Right cardiac atrium (tissue), 5 donors: ENCODE measurements at places on chromosomes 1 and 21. TPM values are rescaled to one million over a fixed set of nuclear protein-coding genes. Genes with fewer than 3 reads are reported as not detected.

DNA sequence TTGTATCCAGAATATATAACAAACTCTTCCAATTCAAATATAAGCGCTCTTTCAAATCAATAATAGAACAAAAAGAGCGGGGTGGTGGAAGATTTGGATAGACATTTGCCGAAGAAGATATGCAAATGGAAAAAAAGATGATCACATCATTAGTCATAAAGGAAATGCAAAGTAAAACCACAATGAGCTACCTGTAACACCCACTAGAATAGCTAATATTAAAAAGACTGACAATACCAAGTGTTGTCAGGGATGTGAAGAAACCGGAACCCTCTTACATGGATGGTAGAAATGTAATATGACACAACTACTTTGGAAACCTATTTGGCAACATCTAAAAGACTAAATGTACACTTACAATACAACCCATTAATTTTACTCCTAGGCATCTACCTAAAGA lies 5.7 kb upstream of the TRAF5 start:
- no peak for DNase-seq

GRCh38 chr1:20612221-20612746 lies 21.0 kb upstream of the PINK1 start:
- no peak for DNase-seq

DNA sequence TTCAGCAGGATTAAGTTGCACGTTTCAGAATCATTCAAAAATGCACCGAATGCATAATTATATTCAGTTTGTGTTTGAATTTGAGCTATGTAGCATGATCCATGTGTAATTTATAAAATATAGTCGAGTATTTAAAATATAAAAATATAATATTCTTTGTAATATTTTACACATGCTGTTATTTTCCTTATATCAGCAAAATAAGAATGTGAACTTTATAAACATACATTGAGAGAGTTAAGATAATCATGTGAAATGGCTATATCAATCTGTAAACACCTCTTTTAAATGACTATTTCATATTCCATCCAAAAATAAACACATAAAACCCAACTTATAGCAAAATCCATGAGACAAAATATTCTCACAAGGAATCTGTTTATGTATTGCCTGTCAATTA lies 303.7 kb downstream of the LRRC7 start:
- no peak for DNase-seq

DNA sequence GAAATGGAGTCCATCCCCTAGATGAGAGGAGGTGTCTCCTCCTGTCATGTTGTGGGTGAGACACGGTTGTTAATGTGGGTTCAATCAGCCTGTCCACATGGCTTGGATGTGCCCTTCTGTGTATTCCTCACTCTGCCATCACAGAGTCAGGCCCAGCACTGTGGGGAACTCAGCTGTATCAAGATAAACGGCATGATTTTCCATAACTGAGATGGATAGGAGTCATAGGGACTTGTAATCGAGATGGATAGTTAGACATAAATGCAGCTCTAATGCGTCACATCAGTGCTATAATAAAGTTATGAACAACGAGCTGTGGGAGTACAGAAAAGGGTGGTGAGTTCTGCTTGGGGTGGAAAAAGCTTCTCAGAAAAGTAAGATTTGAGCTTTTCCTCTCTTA lies 152.9 kb downstream of the RWDD3 start:
- no peak for DNase-seq

GRCh38 chr1:55938376-55938850 lies 641.0 kb downstream of the PLPP3 start:
- DNase-seq = no peak

DNA sequence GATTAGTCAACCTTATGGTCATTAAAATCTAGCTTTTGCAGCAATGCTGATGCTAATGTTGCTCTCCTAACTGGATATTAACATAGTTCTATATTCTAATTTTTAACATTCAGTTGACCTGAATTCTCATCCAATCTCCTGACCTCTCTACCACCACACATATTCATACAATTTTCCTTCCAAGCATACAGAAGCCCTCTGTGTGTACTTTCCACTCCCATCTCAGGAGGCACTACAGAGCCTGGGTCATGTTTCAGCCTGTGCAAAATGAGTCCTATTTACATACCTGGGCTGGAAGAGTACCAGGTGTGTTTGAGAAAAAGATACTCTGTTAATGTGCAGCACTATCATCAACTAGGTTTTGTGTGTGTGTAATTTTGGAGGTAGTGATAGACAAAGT lies 486.3 kb downstream of the NEGR1 start:
- DNase-seq = no peak

GRCh38 chr1:201137579-201138310 lies 10.8 kb upstream of the ASCL5 start:
- peak; percentile 95 for DNase-seq

DNA sequence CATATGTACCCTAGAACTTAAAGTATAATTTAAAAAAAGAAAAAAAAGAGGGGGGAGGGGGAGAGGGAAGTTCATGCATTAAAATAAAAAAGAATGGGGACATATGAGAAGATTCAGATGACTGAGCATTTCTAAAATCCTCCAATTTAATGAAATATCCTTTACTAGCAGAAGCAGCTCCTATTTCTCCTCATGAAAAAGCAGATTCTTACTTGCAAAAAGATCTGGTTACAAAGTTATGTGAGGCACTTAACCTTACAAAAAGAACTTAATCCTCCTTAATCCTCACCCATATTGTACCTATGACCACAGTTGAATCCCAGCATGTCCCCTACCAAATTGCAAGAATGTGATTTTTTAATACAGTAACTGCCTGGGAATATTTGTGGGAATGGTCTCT lies 298.5 kb downstream of the SRGAP2C start:
- DNase-seq = no peak

Gene COG2
- 27.6 TPM for total RNA-seq

GRCh38 chr21:39961251-39961650 lies 94.0 kb downstream of the PCP4 start:
- no peak for DNase-seq

DNA sequence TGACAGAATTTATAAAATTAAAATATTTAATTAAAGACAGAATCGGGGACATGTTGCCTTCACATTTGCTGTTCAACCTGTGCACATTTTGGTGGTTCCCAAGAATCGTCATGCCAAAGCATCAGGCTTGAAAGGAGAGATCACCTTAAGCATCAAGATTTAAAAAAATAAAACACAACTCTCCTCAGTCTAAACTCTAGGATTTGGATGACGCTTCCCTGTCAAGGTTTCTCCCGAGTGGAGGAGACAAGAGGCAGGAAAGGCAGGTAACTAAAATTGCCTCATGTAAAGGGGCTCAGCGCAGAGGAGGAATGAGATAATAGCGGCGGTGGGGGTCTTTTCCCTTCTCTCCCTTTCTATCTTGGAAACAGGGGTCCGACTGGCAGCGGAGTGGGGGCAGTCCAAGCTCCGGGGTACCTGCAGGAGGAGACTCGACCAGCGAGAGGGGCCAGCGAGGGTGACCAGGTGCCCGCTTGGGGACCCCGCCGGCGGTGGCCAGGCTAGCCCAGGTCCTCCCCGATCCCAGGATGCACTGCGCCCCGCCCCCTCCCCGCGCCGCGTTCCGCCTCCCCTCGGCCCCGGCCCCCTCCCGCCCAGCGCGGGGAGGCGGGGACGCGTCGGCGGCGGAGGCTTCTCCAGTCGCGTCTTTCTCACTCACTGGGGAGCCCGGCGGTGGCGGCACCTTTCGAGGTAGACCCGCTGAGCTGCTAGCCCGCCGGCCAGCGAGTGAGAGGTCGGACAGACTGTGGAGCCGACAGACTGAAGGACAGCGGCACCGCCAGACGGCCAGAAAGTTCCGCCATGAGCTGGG lies at the start of gene FNBP1L:
FNBP1L (plus strand) TSS at position 638 of the 811 bp plus-strand sequence; CDS start at position 802, 164 bp downstream.
- DNase-seq = peak; percentile 89

DNA sequence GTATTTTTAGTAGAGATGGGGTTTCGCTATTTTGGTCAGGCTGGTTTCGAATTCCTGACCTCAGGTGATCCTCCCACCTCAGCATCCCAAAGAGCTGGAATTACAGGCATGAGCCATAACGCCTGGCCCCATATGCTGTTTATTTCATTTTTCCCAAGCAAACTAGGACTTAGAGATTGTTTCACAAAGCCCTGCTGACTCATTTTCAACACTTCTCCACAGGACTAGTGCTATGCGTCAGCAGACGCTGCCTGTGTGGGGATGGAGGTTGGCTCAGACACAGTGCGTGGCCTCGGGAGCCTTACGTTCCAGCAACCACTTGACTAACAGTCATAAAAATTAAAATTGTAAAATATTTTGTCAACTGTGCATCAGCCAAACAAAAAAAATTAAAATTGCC lies 22.7 kb downstream of the PKNOX1 start:
- DNase-seq = peak; percentile 85

- DNase-seq = no peak
Observed at GRCh38 chr21:46600978-46601377, 3.9 kb downstream of the S100B start.

Gene RNU1-4
- 3,675 TPM for total RNA-seq

DNA sequence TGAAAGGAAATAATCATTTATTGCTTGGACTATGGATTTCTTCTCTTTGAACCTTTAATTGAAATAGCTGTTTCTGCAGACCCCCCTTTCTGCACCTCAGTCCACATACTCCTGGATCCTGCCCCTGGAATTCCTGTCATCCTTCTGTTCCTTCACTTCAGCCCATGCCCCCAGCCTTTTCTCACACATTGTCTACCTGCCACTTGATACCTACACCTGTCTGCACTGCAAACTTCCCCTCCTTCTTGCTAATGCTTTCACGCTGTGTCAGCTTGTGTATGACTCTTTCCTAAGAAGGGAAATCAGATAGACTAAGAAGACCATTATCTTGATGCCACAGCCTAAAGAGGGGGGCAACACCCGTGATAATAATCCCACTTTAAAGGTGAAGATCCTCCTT lies 80.3 kb upstream of the EXO1 start:
- no peak for DNase-seq

Gene CHRNB2
- not detected for total RNA-seq

Gene RXFP4
- total RNA-seq = not detected

Gene OXCT2
- 6.2 TPM for total RNA-seq

DNA sequence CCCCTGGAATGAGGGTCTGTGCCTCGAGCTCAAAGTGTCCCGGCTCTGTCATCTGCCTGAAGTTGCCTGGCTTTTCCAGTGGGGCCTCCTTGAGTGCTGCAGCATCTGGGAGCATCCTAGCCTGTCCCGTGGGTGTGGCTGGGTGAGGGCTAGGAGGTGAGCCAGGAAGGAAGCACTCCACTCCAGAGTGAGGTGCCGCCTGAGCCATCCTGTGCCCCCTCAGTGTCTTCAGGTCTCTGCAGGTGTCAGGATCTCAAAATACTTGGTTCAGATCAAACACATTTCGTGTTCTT lies 11.5 kb downstream of the IBA57 start:
- DNase-seq = no peak

DNA sequence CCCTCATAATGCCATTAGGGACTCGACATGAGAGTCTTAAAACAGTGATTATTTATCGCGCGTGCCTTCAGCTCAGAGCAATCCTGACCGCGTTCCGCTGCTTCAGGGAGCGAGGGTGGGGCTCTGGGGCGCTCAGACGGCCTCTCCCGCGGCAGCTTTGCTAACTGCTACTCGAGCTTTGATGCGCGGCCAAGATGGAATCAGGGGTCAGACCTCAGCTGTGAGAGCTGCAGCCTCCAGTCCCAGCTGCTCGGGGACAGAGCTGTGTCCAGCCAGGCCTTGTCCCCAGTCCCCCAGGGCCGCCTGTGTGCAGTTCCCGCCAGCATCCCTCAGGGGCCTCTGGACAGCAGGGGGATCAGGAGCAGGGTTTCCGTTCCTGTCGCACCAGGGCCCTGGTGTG lies 104.6 kb upstream of the TTC34 start:
- DNase-seq = no peak

GRCh38 chr1:87148661-87149060 lies 180.0 kb upstream of the LMO4 start:
- no peak for DNase-seq

DNA sequence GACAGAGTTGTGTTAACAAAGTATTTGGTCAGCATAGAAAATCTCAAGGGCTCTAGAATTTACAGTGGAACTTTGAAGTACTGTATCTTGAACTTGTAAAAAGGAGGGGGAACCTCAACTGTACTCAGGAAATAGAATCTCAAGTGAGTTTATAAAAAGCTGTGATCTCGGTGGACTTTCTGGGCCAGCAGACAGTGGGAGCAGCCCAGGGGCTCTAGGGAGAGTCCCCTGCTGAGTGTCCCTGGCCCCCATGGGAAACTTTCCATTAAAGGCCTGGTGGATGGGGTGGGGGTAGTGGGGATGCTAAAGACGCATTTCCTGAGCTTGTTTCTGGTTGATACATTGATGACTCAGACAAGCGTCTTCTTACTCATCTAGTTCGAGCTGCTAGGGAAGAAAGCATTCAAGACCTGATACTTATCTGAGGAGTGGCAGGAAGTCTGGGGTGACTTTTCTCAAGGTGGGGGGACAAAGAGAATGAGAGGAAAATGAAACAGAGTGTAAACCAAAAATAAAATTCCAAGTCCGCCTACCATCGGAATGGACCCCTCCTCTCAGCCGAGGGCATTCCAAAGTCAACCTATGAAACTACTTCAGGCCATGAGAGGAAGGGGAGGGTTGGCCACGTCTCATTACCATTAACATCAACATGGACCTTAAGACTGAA lies 65.5 kb downstream of the NID1 start:
- no peak for DNase-seq

GRCh38 chr1:70438529-70438928 lies 27.5 kb downstream of the CTH start:
- DNase-seq = no peak

Gene SLC6A17
- total RNA-seq = not detected

GRCh38 chr1:47574451-47575165 lies 136.8 kb downstream of the FOXD2 start:
- no peak for DNase-seq

GRCh38 chr1:48082271-48082962 lies 85.2 kb upstream of the TRABD2B start:
- DNase-seq = no peak

DNA sequence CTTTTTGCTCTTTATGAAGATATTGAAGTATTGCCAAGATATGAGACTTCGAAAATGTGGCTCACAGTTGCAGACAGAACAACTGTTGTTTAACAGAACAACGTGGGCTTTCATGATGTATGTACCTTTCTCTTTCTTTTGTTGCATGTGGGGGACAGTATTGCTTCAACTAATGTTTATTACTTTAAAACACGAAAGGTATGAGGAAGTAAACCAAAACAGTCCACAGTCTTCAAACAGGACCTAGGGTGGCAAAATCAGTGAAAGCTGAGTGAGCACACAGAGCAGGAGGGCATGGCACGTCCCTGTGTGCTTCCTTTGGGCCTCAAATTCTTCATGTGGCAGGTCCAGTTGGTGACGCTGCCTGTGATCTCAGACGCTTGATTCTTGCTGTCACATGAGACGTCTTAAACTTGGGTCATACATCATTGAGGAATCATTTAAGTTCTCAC lies 7.8 kb upstream of the CHAF1B start:
- no peak for DNase-seq

DNA sequence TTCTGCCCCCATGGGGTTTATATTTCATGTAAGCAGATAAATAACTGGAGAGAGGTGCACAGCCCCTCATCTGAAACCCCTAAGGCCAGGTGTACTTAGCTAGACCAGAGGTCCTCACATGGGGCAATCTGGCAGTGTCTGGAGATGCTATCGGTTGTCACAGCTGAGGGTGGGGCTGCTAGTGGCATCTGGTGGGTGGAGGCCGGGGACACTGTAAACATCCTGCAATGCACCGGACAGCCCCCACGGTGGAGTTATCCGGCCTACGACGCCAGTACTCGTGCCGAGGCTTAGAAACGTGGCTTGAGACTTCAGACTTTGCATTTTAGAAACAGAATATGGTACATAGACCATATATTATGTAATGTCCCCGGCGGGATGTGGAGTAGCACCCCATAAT lies 186.5 kb upstream of the VAMP3 start:
- DNase-seq = no peak

GRCh38 chr1:22969304-22969709 lies 3.4 kb downstream of the LACTBL1 start:
- no peak for DNase-seq

Gene PGD
- 37.0 TPM for total RNA-seq

- peak; percentile 49 for DNase-seq
Observed at GRCh38 chr1:233020426-233020825, 70.0 kb downstream of the NTPCR start.
